ENCODE measurements at places on chromosomes 4 and X.

- no peak for DNase-seq
These were observed 448.6 kb upstream of the TECRL start for GRCh38 chr4:64857815-64858214.

DNA sequence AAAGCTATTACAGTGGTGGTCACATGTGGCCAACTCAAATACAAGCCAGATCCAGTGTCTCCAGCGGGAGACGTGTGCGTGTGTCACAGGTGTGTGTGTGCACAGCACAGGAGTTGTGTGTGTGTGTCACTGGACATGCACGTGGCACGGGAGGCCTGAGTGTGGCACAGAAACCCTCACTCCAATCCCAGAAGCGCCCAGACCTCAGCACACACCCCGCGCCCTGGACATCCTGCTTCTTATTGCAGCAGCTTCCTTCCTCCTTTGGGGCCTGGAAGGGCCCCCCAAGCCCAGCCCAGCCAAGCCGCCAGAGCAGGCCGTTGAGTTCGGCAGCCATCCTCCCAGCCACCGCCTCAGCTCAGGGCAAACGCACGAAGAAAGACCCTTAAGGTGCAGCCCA lies 37.9 kb downstream of the ACOX3 start:
- DNase-seq = no peak

DNA sequence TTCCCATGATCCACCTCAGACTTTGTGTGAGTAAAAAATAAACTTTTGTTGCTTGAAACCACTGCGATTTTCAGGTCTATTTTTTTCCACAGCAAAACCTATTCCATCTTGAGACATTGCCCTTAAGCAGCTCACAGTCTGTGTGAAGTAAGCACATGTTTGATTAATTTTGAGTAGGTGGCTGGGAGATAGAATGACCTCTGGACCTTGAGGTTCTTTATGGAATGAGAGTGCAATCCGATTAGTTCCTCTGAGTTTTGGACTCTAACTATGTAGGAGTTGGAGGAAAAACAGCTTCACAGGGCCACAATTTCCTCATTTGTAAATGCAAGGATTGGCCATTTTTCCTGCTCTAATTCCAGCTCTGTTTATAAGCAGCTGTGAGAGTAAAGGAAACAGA lies 234.1 kb upstream of the IGFBP7 start:
- DNase-seq = no peak

DNA sequence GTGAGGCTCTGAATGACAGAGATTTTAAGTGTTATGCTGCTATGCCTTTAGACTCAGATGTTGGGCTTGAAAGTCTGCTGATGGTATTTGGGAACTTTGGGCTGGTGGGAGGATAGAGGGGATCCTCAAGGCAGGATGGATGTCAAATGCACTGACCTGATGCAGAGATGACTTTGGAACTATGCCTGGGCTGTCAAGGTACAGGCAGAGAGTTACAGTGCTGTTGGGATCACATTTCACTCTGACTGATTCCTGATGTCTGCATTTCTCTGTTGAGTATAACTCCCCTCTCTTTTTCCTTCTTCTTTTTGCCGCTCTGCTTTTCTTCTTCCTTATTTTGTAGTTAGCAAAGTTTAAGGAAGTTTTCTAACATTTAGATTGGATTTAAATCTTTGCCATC lies 271.8 kb upstream of the ARX start:
- DNase-seq = no peak

- DNase-seq = no peak
These were observed 691.8 kb downstream of the ADGRL3 start for GRCh38 chr4:61891953-61892352.

All from DMS79 (cell line).